ENCODE measurements at places on chromosomes 5 and 9.

GRCh38 chr5:58675341-58675740 is 92.5 kb downstream of the RAB3C start:
- DNase-seq: no peak

GRCh38 chr5:103472830-103473229 is 89.8 kb downstream of the NUDT12 start:
- no peak for DNase-seq

DNA sequence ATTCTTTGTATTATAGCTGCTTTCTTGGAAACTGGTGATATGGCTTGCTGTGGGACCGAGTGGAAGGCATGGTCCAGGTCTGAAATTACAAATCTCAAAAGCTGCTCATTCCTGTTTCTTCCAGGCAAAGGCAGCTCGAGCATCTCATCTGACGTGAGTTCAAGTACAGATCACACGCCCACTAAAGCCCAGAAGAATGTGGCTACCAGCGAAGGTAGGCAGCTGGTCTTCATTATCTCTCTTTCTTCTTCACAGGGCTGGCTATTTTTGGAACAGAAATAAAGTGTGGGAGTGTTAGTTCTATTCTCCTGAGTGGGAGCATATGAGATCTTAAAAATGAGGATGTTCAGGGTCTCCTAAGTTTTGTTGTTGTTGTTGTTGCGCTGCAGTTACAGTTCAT is 115.9 kb downstream of the FBXL7 start:
- no peak for DNase-seq

GRCh38 chr5:401146-402034 is 41.6 kb upstream of the EXOC3 start:
- no peak for DNase-seq

DNA sequence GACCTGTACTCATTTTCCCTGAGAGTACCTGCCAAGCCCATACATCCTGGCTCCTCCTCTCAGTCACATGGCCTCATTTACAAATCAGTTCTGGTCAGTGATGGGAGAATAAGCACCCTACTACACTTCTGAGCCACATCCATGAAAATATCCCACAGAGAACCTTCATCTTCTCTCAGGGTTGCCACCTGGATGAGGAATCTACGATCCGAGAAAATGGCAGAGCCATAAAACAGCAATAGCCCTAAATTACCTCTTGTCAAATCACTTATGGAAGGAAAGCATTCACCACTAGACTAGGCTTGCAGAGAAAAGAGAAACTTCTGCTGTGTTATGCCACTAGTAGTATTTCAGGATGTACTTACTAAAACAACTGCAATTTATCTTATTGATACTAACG is 324.8 kb downstream of the BNC2 start:
- DNase-seq: no peak

GRCh38 chr5:154485096-154485491 is 7.1 kb upstream of the HAND1 start:
- no peak for DNase-seq

DNA sequence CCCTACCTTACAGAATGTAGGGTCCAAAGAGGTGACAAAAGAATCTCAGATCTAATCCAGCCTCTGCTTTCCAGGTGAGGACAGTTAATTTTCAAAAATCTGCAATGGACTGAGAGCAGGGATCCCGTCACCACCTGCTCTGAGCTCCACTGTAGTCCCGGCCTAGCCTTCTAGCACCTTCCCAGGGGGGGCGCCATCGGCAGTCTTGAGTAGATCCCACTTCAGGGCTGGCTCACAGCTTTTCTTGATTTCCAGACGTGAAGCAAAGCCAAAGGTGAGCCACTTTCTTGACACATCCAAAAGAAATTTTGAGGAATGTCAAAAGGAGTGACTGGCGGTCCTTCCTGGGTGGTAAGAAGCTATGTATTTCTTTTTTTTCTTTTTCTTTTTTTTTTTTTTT is 114.1 kb downstream of the SYK start:
- DNase-seq: no peak

GRCh38 chr5:53321073-53321472 is 159.4 kb upstream of the FST start:
- no peak for DNase-seq

- no peak for DNase-seq
Measured at GRCh38 chr5:113112435-113112834, 135.8 kb downstream of the DCP2 start.

GRCh38 chr9:86256653-86257052 is 2.8 kb downstream of the C9orf153 start:
- DNase-seq: no peak

DNA sequence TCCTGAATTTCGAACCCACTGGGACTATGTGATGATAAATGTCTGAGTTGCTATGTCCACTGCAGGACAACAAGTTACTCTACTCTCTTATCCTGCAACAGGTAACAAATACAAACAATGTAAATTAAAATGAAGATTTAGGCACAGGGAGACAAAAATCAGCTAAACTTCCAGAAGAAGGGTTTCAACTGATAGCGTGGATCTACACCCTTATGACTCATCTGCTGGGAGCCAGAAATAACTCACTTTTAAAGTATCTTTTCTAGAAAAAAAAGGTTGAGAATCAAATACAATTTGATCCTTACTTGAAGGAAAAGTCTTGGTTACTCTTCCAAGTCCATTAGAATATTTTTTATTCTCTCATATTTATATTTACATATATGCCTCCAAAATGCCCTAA is 21.4 kb downstream of the PJA2 start:
- no peak for DNase-seq

DNA sequence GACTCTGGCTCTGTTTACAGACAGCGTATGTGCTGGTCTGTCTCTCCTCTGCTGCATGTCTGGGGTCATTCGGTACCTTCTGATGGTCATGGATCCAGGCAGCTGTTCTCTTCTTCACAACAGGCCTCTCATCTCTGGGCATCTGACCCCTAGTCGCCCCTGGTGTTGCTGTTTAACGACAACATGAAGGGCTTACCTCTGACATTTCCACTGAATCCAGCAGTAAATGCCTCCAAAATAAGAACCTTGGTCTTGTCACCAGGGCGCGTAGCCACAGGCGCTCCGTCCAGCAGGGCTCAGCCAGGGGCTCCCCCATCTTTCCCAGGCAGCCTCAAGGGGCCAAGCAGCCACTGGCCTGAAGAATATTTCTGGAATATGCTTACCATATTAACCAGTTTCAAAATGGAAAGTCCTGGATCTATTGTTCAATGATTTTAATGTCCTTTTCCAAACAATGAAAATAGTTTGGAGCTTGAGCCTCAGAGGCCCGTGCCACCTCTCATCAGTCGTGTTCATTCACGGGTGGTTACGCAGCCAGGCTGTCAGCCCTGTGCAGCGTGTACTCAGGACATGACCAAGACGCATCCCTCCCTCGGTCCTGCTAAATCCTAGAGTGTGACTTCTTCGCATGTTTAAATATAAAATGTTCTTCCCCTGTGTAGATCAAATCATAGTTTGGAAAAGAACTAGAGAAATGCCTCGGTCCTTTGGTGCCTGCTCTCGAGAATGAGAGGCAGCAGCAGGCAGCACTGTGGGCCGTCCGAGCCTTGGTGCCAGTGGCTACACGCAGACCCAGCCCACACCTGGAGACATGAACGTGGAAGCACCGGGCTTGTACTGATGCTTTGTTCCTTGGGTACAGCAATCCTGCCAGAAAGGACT is 30.1 kb upstream of the LRRC14B start:
- no peak for DNase-seq

GRCh38 chr9:96555567-96556386 is 63.9 kb downstream of the CDC14B start:
- no peak for DNase-seq

DNA sequence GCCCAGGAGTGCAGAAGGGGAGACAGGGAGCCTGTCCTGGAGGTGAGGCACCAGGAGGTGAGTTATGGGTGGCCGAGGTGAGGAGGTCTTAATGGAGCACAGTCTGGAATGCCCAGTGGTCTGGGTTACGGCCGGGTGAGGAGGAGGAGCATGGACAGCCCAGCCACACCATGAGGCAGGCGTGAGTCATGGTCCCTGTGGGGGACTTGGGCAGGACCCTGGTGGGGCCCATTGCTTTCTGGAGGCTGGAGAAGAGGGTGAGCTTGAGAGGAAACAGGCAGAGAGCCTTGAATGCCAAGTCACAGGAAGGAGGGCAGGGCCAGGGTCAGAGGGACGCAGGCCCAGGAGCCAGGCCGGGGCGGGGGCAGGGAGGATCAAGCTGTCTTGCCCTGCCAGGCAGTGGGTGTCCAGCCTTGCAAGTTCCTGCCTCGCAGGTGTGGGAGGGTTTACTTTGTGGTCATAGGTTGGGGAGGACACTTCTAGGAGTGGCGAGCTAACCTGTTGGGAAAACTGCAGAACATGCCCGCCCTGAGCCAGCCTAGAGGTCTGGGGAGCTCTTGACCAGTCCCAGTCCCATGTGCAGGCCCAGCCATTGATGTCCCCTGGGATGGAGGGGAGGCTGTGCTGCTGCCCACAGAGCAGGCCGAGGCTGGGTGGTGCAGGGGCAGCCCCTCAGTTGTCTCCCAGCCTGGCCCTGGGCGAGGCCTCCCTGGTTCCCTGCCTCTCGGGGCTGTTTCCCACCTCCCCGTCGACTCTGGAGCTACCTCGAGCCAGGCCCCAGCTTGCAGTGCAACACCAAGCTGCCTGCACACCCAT is 2.8 kb downstream of the CACNA1B start:
- no peak for DNase-seq

- no peak for DNase-seq
Measured at GRCh38 chr5:72402381-72402890, 82.3 kb downstream of the PTCD2 start.

- DNase-seq: no peak
Measured at GRCh38 chr5:122259995-122260394, 52.0 kb upstream of the SNCAIP start.

GRCh38 chr5:172487671-172488070 is 33.3 kb upstream of the SH3PXD2B start:
- DNase-seq: no peak

DNA sequence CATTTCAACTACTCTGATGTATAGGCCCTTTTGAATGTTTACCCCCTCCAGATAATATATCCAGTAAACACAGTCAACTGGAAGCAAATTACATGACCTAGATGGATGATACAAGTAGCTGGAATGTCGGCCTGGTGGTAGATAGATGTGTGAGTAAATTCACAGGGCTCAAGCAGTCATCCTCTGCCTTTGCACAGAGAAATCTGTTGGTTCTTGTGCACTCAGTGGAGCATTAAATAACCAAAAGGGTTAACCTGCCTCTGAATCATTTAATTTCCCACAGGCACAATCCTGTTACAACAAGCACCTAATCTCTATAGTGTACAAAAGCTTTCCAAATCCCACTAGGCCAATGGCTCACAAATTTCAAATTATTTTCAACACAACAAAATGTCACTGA is 668.3 kb downstream of the DNAH5 start:
- DNase-seq: no peak

GRCh38 chr9:12773562-12773961 is 1.3 kb upstream of the LURAP1L start:
- DNase-seq: no peak

DNA sequence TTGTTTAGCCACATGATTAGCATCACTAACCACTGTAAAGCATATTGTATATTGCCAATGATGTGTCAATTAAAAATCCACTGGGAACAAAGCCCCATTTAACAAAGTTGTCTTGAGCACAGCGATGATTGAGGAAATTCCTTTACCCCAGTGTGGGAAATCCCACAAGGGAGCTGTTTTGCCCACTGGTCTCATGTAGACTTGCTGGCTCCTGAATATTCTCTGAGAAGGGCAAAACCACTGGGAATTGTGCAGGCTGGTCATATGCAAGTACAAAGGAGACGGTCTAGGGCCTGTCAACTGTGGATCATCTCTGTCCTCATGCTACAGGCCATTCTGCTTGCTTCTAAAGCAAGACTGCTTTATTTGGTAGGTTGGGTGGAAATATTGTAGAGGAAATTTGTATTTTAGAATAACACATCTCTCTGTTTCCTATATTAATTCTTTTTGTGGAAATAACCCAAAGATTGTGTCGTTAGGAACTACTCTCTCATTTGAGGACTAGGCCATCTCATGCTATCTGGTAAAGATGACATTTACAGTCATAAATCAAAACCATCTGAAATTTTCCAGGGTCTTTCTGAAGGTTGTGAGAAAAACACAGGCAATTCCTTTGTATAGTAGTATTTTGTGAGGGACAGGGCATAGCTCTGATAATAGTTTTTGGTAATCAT is 60.2 kb downstream of the PARP8 start:
- DNase-seq: no peak

DNA sequence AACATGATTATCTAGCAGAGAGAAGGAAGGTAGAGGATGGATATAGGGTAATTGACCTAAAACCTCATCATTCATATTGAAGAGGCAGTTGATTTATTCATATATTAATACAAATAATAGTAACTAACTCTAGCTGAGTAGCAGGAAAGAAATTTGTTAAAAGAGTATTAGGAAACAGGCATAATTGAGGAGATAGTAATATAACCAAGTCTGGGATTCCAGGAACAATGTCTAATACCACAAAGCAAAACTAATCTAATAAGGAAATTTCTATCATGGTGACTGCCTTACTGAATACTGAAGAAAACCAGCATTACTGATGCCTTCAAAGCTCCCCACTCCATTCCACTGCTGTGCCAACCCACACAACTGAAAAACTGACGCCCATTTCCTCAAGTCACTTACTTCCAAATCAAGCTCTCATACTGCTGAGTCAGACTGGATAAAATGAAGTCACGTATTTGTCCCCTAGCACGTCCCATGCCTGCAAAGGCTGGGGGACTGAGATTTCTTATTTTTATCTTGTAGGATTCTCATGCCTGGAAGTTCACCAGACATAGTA is 153.9 kb downstream of the SMC2 start:
- no peak for DNase-seq

GRCh38 chr9:135479469-135480052 is at the start of gene PPP1R26:
Gene PPP1R26, plus strand, starts transcription at chr9:135479782. Its CDS starts 4,729 bp downstream, at chr9:135484511.
- no peak for DNase-seq

- no peak for DNase-seq
Measured at GRCh38 chr9:131490514-131490913, 12.2 kb upstream of the POMT1 start.

DNA sequence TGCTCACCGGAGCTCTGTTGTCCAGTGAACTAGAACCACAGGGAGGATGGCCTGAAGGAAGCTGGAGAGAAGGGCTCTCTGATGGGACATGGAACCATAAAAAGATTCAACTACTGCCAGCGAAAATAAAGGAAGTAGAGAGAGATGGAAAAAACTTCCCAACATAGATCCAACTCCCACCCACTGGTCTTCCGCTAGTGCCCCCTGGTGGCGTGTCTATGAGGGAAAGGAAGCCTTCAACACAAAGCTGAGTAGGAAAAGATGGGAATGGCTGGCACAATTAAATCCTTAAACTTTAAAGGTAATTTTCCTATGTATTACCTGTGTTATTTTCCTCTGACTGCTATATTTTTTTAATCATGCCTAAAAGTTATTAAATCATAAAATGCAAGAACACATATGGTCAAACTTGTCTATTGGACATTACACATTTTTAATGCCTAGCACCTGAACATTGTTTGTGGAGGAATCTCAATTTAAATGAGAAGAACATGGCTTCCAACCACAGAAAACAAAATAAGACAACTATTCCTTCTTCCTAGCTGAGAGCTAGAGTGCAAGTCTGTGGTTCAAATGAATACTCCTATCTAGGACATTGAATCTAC is 51.5 kb downstream of the CEP120 start:
- no peak for DNase-seq

GRCh38 chr5:126365446-126366198 is 57.6 kb upstream of the GRAMD2B start:
- DNase-seq: no peak

All from brain pericyte (primary cell).